ENCODE measurements at places on chromosomes 11 and 22. TPM values are rescaled to one million over a fixed set of nuclear protein-coding genes. Genes with fewer than 3 reads are reported as not detected.
A peak's percentile ranks its signal among the peaks of the same experiment; 100 is the strongest.

- DNase-seq = no peak
These were observed 497.3 kb downstream of the MIAT start for GRCh38 chr22:27154717-27155116.

DNA sequence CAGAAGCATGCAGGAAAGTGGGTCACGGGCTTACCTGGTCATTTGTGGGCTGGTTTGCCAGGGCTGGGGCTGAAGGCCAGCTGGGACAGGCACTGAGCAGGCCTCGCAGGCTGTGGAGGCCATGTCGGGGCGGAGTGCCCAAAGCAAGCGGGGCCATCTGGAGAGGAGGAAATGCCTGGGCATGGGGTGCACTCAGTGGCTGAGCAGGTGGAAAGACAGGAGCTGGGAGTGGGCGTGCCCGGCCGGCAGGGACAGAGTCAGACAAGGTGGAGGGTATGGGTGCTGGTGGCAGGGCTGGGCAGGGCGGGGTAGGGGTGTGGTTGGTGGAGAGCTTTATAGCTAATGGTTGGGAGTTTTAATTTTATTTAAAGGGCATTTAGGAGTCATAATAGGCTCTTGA is 27.4 kb downstream of the DAGLA start:
- DNase-seq = no peak

DNA sequence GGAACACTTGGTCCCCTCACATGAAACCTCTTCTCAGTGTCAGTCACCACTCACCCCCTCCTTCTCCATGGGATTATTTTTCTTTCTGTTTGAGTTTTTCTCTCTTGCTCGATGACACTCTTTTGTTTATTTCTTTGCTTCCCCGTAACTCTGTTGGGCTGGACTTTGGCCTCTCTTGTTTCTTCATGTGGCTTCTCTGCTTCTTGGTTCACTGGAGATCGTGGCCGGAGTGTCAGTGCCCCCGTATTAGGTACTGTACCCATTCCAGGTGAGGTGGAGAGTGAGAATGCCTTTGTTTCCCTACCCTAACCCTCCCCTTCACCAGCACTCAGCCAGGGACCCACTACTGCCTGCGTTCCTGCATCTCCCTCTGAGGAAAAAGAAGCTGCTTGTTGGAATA is 32.5 kb downstream of the CYB5R2 start:
- no peak for DNase-seq

DNA sequence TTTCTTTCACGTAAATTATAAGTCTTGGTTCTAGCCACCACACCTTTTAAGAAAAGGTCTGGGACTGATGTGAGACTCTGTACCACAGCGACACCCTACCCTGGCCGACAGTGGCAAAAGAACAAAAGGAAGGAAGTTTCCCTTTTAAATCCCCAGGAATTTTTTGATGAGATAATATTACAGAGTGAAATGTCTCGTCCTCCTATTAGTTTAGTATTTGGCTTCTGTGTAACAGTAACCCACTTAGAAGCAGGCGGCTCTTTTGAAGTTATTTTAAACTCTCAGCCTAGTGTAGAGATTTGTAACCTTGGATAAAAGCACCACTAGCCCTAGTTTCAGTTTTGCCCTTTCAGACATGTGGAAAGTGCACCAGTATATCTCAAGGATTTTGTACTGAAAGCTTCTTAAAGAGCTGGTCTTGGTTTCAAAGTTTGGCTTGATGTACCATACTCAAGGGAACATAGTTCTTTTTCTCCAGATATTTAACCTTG is 84.1 kb downstream of the C22orf31 start:
- DNase-seq = peak; percentile 44

DNA sequence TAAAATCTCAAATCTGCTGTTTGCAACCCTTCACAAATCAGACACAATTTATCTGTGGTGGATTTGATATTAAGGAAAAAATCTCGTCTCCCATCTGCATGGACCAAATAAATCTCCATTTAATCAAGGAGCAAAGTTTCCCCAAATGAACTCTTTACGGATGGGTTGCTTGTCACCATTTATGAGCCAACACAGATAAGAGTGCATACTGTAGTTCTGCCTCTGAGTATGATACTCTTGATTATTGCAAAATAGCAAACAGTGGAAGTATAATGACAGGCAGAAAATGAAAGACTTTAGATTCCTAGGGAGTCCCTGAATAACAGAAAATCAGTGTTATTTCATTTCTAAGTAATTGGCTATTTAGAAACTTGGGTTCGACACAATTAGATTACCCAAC is 1395.9 kb downstream of the FAM181B start:
- no peak for DNase-seq

DNA sequence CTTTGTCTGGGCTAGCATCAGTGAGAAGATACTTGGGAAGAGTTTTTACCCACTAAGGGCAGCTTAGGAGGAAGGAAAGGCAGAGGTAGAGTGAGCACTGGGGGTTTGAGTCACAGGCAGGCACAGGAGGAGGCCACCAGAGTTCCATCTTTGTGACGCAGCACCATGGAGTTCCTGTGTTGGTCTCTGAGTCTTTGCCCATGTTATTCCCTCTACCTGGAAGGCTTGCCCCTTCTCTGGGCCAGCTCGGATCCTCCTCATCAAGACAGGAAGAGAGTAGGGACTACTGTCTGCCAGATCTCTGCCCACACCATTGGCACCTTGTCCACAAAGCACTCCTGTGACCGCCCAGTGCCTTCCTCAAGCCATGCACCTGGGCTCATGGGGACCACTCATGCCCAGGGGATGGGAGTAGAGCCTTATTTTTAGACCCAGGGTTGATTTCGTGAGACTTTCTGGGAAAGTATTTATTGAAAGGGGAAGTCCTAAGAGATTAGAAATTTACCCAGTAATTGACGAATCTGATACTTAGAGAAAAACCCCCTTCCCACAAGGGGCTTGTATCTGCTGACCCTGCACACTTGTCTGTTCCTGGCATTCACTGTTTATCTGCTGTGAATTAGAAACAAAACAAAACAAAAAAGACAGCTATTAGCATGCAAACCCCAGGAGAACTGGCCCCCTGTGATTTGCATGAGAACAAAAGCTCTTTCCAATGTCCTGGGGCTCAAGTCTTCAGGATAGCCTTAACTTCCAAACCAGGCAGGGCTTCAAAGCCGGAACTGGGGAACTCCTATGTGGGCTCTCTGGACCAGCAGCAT is 35.9 kb upstream of the MYEOV start:
- no peak for DNase-seq

DNA sequence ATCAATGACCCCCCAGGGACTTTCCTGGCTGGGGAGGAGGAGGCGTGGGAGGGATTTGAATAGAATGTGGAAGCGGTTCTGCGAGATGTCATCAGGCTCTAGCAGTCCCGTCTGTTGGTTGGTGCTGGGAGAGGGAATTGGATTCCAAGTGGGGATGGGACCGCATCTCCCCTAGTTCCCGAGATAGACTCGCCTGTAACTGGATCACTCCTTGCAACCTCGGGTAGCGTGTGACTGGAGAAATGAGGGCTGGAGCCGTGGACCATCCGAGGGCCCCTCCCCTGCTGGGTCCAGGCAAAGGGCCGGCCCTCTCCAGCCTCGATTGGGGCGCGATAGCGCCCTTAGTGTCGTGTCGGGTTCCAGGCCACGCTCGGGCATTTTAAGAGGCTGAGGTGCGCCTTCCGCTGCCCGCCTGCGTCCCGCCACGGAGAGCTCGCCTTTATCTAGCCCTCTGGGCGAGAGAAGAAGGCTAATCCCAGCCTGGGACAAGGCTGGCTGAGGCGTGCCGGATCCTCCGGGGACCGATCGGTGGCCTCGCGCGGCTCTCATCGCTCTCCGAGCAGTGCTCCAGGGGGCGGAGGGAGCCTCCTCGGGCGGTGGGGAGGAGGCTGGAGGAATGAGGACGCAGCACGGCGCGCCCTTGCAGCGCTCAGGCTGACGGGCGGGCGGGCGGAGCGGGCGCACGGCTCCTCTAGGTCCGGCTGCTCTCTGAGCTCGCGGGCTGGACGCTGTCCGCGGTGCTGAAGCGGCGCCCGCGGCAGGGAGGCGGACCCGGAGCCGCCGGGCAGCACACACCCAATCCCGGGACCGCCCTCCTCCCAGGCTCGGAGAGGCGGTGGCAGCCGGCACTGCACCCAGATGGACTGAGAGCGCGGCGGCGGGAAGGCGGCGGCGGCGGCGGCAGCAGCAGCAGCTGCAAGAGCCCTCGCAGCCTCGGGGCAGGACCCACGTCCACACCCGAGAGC is 107.8 kb downstream of the OSBP2 start:
- peak; percentile 86 for DNase-seq

GRCh38 chr11:14908214-14908880 is 16.3 kb upstream of the CYP2R1 start:
- peak; percentile 56 for DNase-seq

DNA sequence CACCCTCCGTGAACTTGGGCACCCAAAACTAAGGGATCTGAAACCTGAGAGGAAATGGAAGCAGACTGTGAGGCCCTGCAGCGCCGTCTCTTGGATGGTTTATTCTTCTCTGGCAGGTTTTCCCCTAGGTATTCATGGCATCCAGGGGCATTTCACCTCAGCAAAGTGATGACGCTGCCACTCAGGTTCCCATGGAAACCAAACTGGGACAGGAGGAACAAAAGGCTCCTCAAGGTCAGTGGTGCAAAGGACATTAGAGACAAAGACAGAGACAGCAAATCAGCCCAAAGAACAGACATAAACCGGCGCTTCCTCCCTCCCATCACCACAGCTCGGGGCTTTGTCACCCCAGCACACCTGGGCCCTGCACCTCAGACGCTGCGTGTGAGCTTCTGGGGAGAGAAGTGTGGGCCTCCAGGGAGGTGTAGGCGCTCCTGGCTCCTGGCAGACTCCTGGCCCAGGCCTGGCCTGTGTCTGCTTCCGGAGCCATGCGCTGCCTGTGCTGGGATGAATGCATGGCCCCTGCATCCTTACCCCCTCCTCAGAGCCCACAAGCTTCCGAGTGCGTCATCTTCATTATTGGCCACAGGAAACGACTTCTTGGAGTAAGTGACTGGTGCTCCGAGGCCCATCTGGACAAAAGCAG is 5.9 kb downstream of the TP53AIP1 start:
- DNase-seq = peak; percentile 36

Gene TSPAN32
- not detected for total RNA-seq

Gene PLEKHA7
- 15.5 TPM for total RNA-seq

Gene EMID1
- total RNA-seq = not detected

Gene ARHGAP42
- total RNA-seq = 7.0 TPM

Measured in M059J (cell line).